ENCODE measurements at places on chromosomes 16 and 17. TPM values are rescaled to one million over a fixed set of nuclear protein-coding genes. Genes with fewer than 3 reads are reported as not detected.

WNK4 gene
- total RNA-seq: 1.9 TPM

KRTAP4-3 gene
- total RNA-seq: not detected

GRCh38 chr16:64784635-64785034, 337.2 kb downstream of the CDH11 start:
- DNase-seq: no peak

DNA sequence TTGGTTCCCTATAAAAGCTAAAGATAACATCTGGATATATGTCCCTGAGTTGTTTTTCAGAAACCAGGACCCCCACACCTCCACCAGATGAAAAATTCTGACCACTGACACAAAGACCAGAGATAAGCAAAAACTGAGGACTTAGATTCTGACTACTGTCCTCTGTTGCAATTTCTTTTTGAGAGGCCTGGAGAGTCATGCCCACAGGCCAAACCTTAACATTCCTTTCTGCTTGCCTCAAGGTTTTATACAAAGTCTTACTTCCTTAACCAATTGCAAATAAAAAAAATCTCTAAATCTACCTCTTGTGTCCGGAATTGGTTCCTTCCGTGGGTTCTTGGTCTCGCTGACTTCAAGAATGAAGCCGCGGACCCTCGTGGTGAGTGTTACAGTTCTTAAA, 228.5 kb downstream of the ABCC12 start:
- no peak for DNase-seq

DNA sequence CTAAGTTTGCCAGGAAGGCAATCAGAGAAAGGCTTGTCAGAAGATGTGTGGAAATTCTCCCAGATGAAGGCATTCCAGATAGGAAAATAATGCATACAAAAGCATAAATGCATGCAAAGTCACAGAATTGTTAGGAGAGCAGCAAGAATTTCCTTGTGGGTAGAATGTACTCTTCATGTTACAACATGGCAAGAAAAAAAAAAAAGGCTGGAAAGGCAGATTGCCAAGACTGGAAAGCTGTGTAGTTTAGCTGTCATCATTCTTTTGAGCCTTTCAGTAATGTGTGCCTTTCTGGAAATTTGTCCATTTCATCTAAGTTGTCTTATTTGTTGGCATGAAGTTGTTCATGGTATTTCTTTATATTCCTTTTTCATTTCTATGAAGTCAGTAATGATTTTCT, 71.0 kb upstream of the EFCAB3 start:
- no peak for DNase-seq

DNA sequence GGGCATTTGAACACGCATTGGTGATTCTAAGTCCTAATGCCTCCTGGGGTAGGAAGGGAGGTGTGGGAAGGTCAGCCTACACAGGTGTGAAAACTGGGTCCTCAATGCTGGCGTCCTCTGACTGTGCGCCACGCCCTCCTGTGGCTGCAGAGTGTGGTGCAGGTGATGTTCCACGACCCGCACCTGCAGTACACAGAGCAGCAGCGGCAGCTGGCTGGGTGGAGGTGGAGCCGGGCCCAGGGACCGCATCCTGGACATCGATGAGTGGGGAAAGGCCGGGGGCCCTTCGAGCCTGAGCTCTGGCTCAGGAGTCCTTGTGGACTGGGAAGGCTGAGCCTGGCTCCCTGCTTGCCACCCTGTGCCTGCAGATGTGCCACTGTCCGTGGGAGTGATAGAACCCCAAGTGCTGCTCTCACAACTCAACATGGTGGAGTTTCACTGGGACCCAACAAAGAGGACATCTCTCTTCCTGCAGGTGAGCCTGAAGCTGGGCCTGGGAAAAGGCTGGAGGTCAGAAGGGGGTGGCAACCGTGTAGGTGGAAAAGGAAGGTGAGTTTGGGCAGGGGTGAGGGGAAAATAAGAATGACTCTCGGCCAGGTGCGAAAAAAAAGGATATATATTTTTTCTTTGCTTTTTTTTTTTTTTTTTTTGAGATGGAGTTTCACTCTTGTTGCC, 14.0 kb upstream of the STAC2 start:
- peak; percentile 28 for DNase-seq

DNA sequence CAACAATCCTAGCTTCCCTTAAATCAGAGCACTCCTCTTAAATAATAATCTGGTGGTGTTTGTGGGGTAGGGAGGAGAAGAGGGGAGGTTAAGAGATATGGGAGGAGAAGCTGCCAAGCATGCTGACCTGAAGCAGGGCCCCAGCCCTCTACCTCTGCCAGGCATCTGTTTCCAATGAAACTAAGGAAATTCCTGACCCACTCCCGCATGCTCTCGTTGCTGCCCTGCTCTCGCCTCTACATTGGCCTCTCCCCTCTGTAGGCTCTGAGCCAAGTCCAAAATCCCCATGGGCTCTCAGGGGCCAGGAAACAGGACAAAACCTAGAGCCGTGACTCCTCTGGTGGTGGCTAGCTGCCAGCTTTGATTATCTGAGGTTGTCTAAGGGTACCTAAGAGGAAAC, 559.5 kb upstream of the CDH11 start:
- DNase-seq: no peak

Data from endothelial cell of umbilical vein (primary cell).